NCI-H2081 (cell line): ENCODE measurements at places on chromosomes 16 and 17.
A peak's percentile ranks its signal among the peaks of the same experiment; 100 is the strongest.

DNA sequence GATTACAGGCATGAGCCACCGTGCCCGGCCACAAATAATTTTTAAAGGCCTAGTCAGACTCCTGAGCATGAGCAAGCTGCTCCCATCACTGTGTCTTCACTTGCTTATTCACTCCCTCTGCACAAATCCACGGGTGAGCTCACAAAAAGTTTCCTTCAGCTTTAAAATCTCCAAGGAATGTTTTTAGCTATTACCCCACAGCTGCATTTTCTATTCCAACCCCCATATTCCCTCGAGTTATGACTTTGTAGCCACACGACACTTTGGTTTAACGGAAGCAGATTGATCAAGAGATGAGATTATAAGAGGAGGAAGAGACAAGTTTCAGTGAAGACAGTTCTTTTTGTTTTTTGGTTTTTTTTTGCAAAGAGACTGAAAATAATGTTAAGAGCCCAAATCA, 49.1 kb upstream of the SLC25A19 start:
- no peak for DNase-seq

DNA sequence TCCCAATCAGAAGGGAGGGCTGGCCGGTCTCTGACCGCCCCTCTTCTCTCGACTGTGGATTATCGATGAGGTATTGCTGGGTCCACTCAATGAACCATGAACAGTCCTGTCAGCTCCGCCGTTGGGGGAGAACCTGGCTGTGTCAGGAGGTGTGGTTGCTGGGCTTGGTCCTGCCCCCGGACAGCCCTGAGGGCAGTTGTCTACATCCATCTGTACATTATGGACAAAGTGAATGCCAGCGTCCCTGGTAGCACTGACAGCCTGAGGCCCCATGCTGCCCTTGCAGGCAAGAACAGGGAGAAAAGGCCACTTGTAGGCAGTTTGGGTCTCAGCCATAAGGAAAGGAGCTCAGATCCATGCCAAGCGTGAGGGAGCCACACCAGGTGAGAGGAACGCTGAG, 38.9 kb downstream of the ST3GAL2 start:
- DNase-seq, result no peak

GRCh38 chr16:9151597-9151996, 60.2 kb downstream of the HAPSTR1 start:
- DNase-seq, result no peak

DNA sequence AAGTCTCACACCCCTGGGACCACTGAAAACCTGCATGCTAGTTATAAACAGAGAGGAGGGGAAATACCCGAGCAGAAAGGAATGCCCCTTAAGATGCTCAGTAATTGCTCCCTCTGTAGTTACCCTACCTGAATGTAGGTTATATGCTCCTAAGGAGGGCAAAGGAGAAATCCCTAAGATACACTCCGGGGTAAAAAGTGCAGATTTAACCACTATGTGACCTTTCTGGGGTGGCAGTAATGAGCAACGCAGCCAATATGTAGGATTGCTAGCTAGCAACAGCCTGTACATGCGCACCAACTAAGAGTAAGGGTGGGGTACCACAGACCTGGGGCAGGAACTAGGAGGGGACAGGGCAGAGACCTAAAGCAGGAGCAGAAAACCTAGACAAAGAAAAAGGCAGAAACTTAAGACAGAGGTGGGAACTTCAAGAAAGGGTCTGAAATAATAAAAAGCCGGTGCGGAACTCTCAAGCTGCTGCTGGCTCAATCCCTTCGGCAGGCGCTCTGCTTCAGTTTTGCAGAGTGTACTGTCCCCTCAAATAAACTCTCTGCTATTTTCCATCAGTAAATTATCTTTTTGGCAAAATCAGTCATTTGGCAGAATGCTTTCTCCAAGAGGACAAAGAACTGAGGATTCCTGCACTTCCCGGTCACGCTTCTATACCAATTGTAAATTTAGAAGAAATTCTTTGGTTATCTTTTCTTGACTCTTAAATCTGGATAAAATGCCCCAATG, 823.8 kb downstream of the CDH11 start:
- no peak for DNase-seq

- DNase-seq, result no peak
Observed at GRCh38 chr17:64784353-64785010, 122.4 kb upstream of the SMURF2 start.

DNA sequence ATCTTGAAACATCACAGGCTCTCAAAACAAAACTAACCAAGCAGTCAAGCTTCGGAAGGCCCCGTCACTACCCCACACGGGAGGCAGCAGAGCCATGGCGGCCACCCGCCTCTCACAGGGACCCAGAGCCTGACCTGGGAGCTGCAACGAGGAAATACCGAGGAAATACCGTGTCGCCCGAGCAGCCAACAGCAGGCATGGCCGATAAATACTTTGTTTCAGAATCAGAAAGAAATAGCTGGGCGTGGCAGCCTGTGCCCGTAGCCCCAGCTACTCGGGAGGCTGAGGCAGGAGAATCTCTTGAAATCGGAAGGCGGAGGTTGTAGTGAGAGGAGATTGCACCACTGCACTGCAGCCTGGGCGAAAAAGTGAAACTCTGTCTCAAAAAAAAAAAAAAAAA, 6.9 kb downstream of the LMF1 start:
- DNase-seq, result no peak

- no peak for DNase-seq
Observed at GRCh38 chr16:49010396-49010795, 271.2 kb downstream of the CBLN1 start.

DNA sequence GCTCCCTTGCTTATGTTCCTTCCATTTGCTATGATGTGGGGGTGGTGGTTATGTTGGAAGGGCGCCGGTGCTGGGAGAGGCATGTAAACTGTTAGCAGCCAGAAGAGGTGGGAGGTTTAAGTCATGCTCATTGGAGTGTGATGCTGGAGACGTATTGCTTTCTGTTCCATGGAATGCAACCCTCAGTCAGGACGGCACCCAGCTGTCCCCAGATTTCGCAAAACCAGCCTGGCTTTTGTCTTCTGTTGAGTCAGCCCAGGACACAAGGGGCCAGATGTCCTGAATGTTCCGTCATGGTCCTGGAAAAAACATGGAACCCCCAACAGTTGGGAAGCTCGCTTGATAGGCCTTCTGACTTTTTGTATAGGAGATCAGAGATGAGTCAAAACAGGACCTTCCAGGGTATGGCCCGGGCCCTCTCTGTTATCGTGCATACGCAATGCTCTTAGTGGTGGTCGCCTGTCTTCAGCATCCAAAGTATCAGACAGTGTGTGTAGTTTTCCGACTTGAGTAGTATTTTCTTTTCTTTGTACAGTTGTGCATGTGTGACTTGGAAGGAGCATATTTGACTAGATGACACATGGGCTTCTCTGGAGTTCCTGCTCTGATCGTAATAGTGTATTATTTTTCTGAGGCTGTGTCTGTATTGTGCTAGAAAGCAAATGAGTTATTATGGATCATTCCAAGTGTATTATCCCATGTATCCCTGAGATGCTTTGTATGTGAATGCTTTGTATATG, 201.9 kb downstream of the SNX29 start:
- no peak for DNase-seq

- DNase-seq, result no peak
Observed at GRCh38 chr17:34235389-34236028, 19.6 kb upstream of the CCL2 start.

- DNase-seq, result no peak
Observed at GRCh38 chr17:35361027-35361426, 12.4 kb downstream of the SLFN11 start.

- no peak for DNase-seq
Observed at GRCh38 chr17:28331891-28332420, 3.3 kb downstream of the IFT20 start.

GRCh38 chr16:27531826-27532800, 17.6 kb downstream of the GTF3C1 start:
- no peak for DNase-seq

- no peak for DNase-seq
Observed at GRCh38 chr17:2156666-2157065, 101.8 kb downstream of the HIC1 start.

- DNase-seq, result no peak
Observed at GRCh38 chr17:77722366-77722765, 236.1 kb upstream of the TNRC6C start.

- no peak for DNase-seq
Observed at GRCh38 chr16:63983401-63983800, 1138.5 kb downstream of the CDH11 start.

GRCh38 chr16:11914210-11915113, 1.3 kb downstream of the GSPT1 start:
- DNase-seq, result peak; percentile 22

DNA sequence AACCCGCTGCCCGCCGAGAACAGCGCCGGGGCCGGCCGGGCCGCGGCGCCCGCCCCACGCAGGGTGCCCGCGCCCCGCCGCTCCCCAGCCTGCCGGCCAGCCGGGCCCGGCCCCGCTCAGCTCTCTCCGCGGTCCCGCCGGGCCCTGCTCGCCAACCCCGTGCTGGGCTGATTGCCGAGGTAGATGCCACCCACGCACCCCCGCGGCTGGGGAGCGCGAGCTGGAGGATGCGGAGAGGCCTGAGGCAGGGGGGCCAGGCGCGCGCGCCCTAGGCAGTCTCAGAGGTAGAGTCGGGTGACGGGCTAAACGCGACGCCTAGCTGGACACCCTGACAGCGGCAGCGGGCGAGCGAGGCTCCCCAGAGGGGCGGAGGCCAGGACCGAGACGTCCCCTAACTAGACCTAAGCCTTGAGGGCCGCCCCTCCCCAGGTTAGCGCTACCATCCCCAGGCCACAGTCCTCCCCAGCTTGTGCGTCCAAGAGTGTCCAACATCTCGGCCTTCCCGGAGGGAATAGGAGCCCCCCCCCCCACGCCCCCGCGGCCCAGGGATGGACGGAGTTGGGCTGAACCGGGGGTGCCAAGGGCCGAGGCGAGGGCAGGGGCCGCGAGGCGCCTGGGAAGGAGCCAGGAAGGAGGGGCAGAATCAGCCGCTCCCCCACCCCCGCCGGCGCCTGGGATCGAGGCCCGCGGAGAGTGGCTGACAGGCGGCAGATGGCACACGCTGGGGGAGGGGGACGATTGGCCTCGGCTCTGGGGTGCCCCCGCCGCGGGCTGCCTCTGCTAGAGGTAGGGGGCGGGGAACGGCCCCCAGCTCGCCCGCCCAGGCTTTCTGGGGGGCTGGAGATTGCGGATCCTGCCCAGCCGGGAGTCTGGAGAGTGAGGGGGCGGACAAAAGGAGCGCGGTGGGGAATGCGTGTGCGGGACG, 2.5 kb upstream of the ZNF423 start:
- no peak for DNase-seq

DNA sequence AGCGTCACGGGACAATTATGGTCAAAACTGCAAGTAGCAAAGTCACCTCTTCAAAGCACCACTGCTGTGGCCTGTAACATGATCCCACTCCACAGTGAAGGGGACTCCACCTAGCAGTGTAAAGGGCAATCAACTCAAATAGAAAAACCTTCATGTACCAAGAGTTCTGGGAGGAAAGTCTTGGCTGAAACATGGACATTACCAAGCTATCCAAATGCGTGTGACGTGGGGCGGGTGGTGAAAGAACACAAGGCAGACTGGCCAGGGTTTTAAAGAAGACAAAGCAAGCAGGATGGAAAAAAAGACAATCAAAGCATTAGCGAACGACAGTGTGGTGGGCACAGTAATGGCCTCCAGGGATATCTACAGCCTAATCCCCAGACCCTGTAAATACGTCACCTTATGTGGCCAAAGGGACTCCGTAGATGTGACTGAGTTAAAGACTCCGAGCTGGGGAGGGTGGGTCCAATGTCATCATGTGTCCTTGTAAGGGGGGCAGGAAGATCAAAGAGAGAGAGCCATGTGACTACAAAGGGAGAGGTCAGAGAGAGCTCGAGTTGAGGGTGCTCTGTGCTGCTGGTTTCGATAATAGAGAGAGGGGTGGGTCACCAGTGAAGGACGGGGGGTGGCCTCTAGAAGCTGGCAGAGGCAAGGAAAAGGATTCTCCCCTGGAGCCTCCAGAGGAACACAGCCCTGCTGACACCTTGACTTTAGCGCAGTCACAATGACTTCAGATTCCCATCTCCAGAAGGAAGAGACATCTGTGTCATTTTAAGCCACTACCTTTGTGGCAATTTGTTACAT, 6.0 kb downstream of the HSDL1 start:
- DNase-seq, result no peak

- no peak for DNase-seq
Observed at GRCh38 chr17:16529906-16530305, 37.9 kb upstream of the LRRC75A start.

- DNase-seq, result no peak
Observed at GRCh38 chr17:40178660-40179059, 1.4 kb downstream of the RAPGEFL1 start.

DNA sequence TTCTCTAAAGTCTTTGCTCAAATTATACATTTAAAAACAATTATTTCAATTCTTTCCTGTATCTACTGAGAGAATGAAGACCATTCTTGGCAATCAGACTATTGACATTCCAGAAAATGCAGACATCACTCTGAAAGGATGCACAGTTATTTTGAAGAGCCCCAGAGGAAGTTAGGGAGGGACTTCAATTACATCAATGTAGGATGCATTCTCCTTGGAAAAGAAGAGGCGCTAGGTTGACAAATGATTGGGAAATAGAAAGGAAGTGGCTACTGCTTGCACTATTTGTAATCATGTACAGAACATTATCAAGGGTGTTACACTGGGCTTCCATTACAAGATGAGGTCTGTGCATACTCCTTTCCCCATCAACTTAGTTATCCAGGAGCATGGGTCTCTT, 74.3 kb downstream of the SSH2 start:
- DNase-seq, result no peak

GRCh38 chr17:68061512-68062313, 26.2 kb downstream of the KPNA2 start:
- no peak for DNase-seq

DNA sequence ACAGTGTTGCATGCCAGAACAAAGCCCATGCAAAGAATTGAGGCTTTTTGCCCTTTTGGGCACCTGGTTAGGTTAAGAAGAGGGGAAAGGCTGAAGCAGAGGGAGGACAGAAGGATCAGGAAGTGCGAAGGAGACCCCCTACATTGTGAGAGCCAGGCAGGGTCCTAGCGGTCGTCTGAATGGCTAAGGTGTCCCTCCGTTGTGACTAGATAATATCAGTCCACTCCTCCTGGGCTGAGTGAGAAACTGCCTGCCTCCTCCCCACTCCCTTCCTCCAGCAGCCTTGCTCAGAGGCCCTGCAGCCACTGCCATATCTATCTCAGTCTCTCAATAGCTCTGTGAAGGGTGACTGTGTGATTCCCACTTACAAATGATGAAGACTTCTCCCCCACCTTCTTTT, 75.1 kb downstream of the WSB1 start:
- DNase-seq, result no peak

GRCh38 chr17:40311575-40311974, 2.6 kb downstream of the RARA start:
- DNase-seq, result peak; percentile 79

- no peak for DNase-seq
Observed at GRCh38 chr17:9549215-9549614, 26.4 kb downstream of the STX8 start.

GRCh38 chr17:82439829-82440365, 10.7 kb downstream of the CYBC1 start:
- no peak for DNase-seq
